Stimulated activated CD8-positive, alpha-beta memory T cell treated with anti-CD3 and anti-CD28 coated beads, Interleukin-15, amount 100 ng/mL, for 1 hour (primary cell): ENCODE measurements at places on chromosomes 5 and 9.

- no peak for DNase-seq
Observed at GRCh38 chr5:135851915-135852845, 17.7 kb downstream of the SLC25A48 start.

GRCh38 chr5:91127456-91128081 is 255.5 kb downstream of the ARRDC3 start:
- no peak for DNase-seq

DNA sequence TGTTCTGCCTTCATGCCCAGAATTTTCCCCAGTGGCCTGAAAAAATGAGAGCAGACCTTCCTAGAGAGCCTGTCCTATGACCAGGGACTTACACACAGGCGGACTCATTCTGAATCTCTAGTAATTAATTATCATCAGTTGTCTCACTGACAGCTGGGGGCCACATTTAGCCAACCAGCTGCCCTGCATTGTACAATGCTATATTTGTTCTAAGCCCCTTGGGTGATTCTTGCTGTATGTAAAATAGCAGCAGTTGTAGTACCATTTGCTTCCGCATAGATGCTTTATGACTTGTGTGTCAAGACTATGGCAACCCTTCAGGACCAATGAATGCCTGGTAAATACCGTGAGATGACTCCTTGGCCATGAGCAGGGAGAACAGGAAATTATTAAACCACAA is 415.4 kb upstream of the SEMA6A start:
- DNase-seq: no peak

DNA sequence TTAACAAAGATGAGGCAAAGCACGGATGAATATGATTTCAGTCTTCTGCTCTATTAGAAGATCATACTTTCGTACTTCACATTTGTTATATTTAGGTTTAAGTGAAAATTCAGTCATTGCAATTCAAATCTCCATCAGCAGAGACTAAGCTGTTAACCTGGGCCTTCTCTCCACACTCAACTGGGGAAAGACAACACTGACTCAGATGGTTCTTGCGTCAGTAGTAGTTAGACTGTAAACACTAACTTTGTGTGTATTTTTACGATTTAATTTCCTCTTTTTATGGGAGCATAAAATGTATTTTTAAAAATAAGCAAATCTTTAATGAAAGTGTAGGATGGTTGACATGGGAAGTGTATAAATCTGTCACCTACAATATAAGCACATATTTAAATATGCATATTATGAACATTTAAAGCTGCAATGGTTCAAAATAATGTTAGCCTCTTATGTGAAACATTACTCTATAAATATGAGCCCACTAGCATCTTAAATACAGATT is 42.7 kb upstream of the ZNF608 start:
- no peak for DNase-seq

DNA sequence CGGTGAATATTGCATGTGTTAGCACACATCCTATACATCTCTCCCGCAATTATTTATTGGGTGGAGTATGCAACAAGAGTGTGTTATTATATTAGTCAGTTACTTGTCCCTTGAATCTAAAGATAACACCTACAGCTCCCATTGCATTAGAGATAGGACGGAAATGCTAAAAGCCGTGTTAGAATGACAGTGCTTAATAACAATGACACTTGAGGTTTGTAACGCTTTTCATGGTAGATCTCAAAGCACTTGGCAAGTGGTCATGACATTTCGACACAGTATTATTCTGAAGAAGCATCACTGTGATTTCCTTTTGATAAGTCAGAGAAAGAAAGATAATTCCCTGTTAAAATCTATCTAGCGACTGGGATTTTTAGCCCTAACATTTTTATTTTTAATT is 33.4 kb upstream of the TRIO start:
- no peak for DNase-seq

DNA sequence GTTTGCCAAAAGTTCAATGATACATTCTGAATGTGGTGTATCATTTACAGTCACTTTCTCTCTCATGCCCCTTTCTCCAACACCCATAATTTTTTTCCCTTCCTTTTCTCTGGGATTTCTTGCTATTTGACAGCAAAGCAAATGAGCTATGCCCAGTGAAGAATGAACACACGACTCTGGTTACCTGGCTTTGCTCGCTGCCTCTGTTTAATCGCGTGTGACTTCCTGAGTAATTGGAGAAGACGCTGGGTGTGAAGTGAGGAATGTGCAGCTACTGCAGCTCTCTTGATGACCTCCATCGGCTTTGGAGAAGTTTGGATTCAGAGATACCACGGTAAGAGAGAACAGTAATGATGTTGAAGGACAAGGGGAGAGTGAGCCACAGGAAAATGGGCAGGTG is 651.8 kb downstream of the KIF4B start:
- no peak for DNase-seq

DNA sequence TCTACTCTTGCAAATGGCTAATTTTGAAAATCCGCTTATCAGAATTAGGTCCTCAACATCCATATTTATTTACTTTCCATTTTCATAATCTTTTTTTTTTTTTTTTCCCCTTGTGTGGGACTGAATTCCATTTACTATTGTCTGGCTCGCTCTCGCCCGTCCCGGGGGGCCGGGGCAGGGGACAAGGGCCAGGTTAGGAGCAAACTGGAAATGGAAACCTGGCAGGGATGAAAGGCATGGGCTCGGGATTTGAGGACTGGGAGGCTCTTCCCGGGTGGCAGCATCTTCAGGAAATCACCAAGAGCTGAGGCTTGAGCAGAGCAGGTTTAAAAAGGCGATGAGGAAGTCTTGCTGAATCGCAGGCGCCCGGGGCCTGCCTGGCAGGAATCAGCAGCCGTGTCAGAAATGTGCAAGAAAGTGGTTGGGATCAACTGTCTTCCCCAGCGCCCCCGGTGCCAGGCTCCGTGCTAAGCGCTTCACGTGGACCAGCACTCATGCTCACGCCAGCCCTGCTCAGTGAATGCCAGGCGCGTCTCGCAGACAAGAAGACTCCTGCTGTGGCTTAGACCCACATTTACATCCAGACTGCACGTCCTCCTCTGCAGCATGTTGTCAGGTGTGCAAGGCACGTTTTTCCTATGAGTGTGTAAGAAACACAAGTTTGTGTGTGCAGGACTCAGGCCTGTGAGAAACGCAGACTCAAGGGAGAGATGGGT is 66.3 kb upstream of the UNC5A start:
- no peak for DNase-seq

GRCh38 chr5:78569441-78569840 is 79.1 kb downstream of the LHFPL2 start:
- no peak for DNase-seq

DNA sequence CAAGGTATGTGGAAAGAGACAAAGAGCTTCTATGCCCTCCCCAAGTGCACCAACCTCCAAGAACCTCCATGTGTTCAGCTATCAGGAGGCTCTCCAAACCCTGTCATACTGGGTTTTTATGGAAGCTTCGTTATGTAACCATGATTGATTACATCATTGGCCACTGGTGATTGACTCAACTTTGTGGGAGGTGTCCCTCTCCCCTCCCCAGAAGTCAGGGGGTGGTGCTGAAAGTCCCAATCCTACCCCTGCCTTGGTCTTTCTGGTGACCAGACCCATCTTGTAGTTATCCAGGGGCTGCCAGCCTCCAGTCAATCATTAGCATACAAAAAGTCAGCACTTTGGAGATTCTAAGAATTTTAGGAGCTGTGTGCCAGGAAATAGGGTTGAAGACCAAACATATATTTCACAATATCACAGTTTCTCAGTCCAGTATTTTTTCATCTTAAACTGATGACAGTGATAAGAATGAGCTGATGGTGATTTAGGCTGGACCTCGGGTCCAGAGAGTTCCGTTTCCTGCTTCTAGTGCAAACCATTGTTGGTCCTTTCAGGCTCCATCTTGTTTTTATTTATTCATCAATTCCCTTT is 27.3 kb upstream of the FANCC start:
- DNase-seq: no peak

DNA sequence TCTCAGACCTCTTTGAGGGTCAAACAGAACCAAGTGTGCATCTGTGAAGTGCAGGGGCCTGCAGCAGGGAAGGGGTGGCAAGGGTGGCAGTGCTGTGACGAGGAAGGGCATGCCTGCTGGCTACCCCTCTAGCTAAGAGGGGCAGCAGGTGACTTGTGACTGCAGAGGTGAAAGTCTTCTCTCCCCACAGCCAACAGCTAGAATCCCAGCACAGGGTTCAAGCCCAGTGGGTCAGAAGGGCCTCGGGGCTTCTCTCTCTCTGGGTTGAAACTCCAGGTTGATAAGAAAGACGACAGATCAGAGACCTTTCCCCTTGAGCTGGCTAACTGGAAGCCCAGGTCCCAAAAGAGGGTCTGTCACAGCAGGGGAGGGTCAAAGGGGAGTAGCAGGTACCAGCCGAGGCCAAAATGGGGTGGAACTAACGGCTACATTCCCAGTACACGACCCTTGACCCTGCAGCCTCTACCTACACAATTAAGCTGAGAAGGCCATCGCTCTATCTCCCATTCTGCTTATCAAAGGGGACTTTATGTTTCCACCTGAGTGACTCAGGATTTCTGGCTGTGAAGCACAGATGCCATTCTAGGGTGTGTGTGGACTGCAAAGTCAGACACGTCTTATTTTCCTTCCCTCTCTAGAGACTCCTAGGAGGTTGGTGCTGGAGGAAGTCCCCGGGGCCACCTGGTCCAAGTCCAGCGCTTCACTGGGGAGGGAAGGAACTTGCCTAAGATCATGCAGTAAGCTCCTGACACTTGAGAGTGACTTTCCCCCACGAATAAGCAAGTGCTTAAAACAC is 14.6 kb downstream of the ANKS6 start:
- no peak for DNase-seq

- no peak for DNase-seq
Observed at GRCh38 chr9:111069183-111069582, 30.9 kb upstream of the LPAR1 start.

- DNase-seq: no peak
Observed at GRCh38 chr5:123080215-123080614, 8.8 kb upstream of the PRDM6 start.

GRCh38 chr5:150103678-150104549 is 17.6 kb upstream of the CSF1R start:
- no peak for DNase-seq

DNA sequence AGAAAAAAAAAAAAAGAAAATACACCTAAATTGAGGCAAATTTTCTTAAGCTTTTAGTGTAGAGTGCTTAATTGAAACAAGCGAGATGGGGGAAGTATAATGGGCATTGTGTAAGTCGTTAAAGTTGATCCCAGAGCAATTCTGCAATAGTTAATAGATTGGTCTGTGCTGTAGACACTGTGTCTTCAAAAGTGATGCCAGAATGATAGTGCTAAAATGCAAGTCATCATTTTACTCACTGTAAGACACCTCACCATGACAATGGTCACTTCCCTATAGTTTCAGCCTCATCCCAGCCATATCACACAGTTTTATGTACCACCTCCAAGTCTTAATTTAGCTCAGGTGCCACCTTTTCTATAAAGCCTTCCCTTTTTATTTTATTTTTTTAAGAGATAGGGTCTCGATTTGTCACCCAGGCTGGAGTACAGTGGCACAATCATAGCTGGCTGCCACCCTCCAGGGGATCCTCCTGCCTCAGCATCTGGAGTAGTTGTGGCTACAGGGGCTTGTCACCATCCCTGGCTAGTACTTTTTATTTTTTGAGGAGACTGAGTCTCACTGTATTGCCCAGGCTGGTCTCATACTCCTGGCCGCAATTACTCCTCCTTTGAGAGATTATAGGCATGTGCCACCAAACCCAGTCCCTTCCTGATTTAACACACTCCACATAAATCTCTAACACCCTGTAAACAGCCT is 6.2 kb downstream of the COX7C start:
- DNase-seq: no peak

DNA sequence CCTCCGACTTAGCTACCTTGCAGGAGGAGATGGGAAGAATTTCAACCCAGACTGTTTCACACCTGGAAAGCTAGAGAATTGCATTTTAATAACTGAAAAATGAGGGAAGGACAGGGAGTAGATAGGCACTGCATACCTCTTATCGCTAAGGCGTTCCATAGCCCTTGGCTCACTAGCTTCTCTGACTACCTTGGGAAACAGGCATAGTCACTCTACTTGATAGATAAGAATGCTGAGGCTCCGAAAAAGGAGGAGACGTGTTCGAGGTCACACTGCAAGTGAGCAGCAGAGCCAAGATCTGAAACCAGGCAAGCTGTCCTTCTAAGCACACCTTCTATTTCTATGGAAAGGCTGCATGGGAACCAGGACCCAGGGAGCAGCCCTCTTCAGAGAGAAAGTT is 168.9 kb downstream of the CRB2 start:
- DNase-seq: no peak

DNA sequence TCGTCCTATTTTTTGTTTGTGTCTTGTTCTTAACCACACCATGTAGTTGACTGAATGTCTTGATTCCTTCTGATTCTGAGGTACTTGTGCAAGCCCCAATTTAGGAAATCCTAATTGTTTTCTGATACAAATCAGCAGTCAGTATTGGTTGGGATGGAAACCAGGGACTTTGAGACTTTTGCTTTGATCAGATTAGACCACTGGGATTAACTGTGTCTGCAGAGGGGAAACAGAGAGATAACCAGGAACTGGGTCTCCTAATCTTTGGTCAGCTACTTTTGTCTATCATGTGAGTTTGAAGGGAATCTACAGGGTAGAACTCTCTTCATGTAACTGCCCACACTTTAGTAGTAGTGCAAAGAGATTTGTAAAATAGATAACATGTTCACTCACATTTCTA is 173.8 kb upstream of the POC5 start:
- DNase-seq: no peak

GRCh38 chr5:138978080-138978479 is 102.9 kb upstream of the LRRTM2 start:
- no peak for DNase-seq

DNA sequence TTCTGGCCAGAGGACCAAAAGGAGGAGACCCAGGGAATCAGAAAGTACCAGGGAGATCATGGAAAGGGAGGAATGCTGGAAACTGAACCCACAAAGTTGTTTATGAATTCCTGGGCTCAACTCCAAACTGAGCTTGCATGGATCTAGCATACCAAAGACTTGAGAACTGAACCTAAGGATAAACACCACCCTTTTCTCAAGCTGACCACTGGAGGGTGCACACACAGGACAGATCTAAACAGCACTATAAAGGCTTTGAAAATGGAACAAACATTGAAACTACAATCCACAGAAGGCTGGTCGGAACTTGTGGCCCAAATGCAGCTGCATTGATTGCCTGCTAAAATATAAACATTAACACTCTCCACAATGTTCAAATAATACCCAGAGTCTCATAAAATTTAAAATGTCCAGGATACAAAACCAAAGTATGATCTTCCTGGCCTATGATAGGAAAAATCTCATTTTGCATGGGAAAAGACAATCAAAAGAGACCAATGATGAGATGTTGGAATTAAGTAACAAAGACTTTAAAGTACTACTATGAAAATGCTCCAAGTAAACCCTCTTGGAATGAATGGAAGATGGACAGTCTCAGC is 15.6 kb upstream of the IRF1 start:
- DNase-seq: no peak
